ENCODE measurements at places on chromosomes 3 and 15. TPM values are rescaled to one million over a fixed set of nuclear protein-coding genes. Genes with fewer than 3 reads are reported as not detected.

GRCh38 chr3:135809021-135809634 lies 156.4 kb upstream of the PPP2R3A start:
- H3K4me3 ChIP-seq: no peak overlapping the region
- H3K4me1 ChIP-seq: no peaks in the 10 kb centered on the region

DNA sequence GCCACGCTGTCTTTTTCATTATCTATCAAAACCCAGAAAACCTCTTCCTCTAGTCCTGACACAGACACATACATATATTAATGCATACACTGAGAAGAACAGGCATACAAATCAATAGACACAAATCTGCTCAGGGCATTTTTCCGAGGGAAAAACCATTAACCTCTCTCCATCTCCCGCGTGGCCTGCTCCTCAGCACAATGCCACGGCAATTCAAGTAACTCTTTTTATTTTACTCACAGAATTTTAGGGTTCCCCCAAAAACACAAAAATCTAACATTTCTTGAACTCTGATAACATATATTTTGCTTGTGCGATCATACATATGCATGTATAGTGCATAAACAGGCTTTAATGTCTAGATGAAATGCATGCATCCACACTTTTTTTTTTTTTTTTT lies 110.8 kb upstream of the NSMCE3 start:
- H3K4me3 ChIP-seq: no peak overlapping the region
- no peak overlapping the region for H3K27ac ChIP-seq
- DNase-seq: no peak
- H3K4me1 ChIP-seq: no peaks in the 10 kb centered on the region
- no peaks in the 10 kb centered on the region for H3K27me3 ChIP-seq
- H3K36me3 ChIP-seq: no peaks in the 10 kb centered on the region

Gene IGDCC3
- not detected for total RNA-seq

DNA sequence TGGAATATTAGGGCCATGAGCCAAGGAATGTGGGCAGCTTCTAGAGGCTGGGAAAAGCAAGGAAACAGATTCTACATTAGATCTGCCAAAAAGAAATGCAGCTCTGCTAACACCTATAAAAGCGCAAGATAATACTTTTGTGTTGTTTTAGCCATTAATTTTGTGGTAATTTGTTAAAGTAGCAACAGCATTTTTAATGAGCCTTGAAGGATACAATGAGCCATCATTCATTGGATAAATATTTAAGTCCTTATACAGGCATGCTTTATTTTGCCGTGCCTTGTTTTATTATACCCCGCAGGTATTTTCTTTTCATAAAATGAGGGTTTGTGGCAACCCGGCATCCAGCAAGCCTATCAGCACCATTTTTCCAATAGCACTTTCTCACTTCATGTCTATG lies 15.0 kb downstream of the ARL14 start:
- no peaks in the 10 kb centered on the region for H3K27me3 ChIP-seq
- no peaks in the 10 kb centered on the region for H3K36me3 ChIP-seq
- no peak overlapping the region for H3K4me3 ChIP-seq
- no peak for DNase-seq

Gene GOLGA6L10
- 5.8 TPM for total RNA-seq

DNA sequence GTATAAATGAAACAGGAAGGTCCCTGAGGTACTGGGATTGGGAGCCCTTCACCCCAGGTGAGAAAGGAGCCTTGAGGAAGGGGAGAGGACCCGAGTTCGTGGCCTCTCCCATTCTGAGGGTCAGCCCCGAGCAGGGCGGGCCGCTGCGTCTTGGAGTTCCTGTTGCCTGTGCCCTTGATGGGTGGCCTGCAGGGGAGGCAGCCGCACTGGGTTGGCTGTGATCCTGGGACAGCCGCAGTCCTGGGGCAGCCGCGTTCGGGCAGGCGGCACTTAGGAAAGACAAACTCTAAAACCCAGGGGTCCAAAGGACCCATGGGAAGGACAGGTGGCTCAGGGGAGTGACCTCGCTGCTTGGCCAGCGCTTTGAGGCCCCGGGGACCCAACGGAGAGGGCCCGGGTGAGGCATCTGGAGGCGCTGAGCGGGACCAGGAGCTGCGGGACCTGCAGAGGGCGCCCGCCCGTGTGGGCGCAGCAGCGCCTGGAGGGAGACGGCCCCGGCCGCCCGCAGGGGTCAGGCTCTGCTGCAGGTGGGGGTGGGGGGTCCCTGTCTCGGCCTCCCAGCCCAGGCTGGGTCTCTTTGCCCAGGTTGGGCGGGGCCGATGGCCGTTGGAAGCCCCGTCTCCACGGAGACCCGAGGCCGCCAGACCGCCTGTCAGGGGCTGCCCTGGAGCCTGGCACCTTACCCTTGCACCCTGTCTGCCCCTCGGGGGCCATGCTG lies 65.1 kb downstream of the HMCES start:
- H3K36me3 ChIP-seq: no peaks in the 10 kb centered on the region
- H3K4me3 ChIP-seq: peak overlapping the region; percentile 46
- no peak overlapping the region for H3K27ac ChIP-seq
- H3K27me3 ChIP-seq: no peaks in the 10 kb centered on the region

- no peaks in the 10 kb centered on the region for H3K36me3 ChIP-seq
- H3K27ac ChIP-seq: no peak overlapping the region
- no peaks in the 10 kb centered on the region for H3K27me3 ChIP-seq
- DNase-seq: no peak
- H3K4me3 ChIP-seq: no peak overlapping the region
Measured at GRCh38 chr3:190414297-190414696, 26.3 kb downstream of the CLDN16 start.

Gene SPSB4
- total RNA-seq: not detected

DNA sequence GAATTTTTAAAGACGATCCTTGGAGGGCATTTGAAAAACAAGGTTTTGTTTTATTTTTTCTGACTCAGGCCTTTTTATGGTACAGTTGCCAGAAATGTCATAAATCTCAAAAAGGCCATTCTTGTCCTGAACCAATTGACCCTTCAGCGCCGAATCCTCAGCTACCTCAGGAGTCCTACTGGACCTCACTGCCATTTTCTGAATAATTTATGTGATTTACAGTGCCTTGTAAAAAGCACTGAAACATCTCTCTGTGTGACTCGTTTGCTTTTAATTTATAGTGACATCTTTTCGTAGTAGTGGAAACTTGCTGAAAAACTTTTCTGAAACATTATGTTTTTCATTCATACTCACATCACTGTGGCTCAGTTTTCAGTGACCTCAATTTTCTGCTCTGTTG lies 72.2 kb upstream of the ARL6 start:
- no peaks in the 10 kb centered on the region for H3K36me3 ChIP-seq
- no peak overlapping the region for H3K4me3 ChIP-seq
- DNase-seq: no peak
- H3K27ac ChIP-seq: no peak overlapping the region
- H3K4me1 ChIP-seq: no peaks in the 10 kb centered on the region

GRCh38 chr15:69718916-69719315 lies 266.3 kb downstream of the RPLP1 start:
- H3K27me3 ChIP-seq: no peaks in the 10 kb centered on the region
- H3K27ac ChIP-seq: peak overlapping the region; percentile 66
- H3K4me3 ChIP-seq: no peak overlapping the region
- H3K36me3 ChIP-seq: no peaks in the 10 kb centered on the region
- peaks cover 4% of the 10 kb centered on the region for H3K4me1 ChIP-seq

- no peak for DNase-seq
- no peaks in the 10 kb centered on the region for H3K4me1 ChIP-seq
- H3K4me3 ChIP-seq: no peak overlapping the region
- no peaks in the 10 kb centered on the region for H3K36me3 ChIP-seq
- H3K27me3 ChIP-seq: no peaks in the 10 kb centered on the region
Measured at GRCh38 chr3:132256989-132257388, 60.2 kb upstream of the ACP3 start.

Gene GOLGA8Q
- total RNA-seq: 5.1 TPM

Gene COL6A5
- not detected for total RNA-seq

Gene FANCD2OS
- total RNA-seq: not detected

DNA sequence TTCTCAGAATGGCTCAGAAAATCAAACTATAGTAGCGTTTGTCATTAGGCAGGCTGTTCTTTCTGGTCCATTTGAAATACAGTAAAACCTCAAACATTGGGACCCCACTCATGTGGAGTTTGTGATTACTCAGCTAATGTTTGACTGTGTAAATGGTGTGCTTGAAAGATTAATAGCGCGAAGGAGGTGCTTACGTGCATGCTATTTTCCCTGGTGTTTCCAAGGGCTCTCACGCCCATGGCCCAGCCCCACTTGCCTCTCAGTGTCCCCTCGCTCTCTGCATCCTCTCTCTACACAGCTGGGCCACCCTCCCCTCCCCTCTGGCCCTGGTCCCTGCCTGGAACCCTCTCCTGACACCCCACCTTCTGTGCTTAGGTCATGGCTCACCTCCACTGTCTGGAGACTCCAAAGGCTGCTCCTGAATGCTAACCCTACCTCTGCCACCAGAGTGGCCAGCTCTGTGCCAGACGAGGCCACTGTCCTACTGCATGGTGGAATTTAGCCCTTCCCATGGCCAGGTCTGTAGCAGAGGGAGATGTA lies 194.2 kb downstream of the PLCL2 start:
- no peaks in the 10 kb centered on the region for H3K4me1 ChIP-seq
- H3K27ac ChIP-seq: no peak overlapping the region
- no peaks in the 10 kb centered on the region for H3K27me3 ChIP-seq
- no peak overlapping the region for H3K4me3 ChIP-seq
- DNase-seq: no peak

Gene ELL3
- 76.1 TPM for total RNA-seq

DNA sequence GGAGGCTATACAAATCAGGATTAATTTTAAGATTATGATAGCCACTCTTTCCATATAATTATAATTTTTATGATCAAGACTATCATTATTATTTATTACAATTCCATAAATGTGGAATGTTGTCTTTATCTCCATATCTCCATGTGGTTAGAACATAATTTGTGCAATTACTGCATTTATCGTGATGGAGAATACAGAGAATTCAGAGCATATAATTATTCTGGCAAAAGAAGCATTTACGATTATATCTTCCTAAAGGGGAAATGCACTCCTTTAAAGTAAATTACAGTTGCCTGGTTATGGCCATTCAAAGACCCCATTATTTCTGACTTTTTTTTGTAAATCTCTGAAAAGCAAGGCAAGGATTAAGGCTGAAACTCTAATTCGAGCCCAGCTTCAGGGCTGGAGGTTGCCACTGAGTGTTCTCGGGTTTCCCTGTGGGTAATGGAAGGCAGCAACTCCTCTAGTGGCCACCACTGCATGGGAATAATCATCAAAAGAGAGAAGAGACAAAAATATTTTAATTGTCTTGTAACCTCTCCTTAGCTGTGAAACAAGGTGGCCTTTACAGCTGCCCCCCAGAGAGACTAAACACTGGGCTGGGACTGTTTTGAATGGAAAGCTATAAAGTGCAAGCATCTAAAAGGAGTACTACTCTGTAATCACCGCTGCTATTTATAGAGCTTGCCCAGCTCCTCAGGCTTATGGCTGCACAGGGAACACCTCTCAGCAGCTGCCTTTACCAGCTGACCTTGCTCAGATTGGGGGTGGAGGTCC lies 59.8 kb upstream of the PRTG start:
- no peak overlapping the region for H3K27ac ChIP-seq
- no peak overlapping the region for H3K4me3 ChIP-seq
- no peaks in the 10 kb centered on the region for H3K36me3 ChIP-seq
- no peaks in the 10 kb centered on the region for H3K27me3 ChIP-seq
- no peak for DNase-seq

GRCh38 chr3:193240436-193240849 lies 579 bp upstream of the PLAAT1 start:
- H3K27me3 ChIP-seq: no peaks in the 10 kb centered on the region
- H3K27ac ChIP-seq: no peak overlapping the region
- H3K4me1 ChIP-seq: no peaks in the 10 kb centered on the region
- no peak overlapping the region for H3K4me3 ChIP-seq
- no peak for DNase-seq

Gene FBXO45
- total RNA-seq: 5.7 TPM

Gene C3orf49
- total RNA-seq: not detected

Gene CHRD
- total RNA-seq: 0.53 TPM

DNA sequence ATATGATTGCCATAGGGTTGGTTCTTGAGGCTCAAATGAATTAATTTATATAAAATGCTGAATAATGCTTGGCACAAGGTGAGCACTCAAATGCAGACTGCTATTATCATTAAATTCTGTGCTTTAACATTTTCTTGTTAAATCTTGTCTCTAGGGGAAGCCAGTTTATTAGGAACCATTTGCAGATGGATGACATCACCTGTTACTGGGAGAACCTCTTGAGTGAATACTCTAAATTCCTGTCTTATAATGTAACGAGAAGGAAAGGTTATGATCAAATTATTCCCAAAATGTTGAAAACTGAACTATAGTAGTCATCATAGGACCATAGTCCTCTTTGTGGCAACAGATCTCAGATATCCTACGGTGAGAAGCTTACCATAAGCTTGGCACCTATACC lies 6.2 kb upstream of the TIMMDC1 start:
- H3K4me1 ChIP-seq: no peaks in the 10 kb centered on the region
- no peak for DNase-seq
- no peak overlapping the region for H3K27ac ChIP-seq

DNA sequence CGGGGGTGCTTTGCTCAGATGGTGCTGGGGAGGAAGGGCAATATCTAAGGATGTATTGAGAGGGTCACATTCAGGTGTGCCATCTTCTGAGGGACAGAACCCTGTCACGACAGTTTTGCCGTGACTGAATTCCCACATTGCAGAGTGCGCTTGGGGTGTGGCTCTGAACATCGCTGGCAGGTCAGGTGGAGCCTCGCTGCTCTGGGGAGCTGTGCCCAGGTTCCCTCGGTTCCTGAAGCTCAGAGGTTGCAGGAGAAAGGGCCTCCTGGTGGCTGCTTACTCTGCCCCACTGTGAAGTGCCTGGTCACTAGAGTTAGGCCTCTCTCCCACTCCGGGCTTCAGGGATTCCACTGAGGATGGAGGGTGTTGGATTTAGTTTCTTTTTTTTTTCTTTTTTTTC lies 51.5 kb downstream of the APBA2 start:
- no peak overlapping the region for H3K4me3 ChIP-seq
- H3K27me3 ChIP-seq: no peaks in the 10 kb centered on the region
- no peak overlapping the region for H3K27ac ChIP-seq
- no peaks in the 10 kb centered on the region for H3K4me1 ChIP-seq

DNA sequence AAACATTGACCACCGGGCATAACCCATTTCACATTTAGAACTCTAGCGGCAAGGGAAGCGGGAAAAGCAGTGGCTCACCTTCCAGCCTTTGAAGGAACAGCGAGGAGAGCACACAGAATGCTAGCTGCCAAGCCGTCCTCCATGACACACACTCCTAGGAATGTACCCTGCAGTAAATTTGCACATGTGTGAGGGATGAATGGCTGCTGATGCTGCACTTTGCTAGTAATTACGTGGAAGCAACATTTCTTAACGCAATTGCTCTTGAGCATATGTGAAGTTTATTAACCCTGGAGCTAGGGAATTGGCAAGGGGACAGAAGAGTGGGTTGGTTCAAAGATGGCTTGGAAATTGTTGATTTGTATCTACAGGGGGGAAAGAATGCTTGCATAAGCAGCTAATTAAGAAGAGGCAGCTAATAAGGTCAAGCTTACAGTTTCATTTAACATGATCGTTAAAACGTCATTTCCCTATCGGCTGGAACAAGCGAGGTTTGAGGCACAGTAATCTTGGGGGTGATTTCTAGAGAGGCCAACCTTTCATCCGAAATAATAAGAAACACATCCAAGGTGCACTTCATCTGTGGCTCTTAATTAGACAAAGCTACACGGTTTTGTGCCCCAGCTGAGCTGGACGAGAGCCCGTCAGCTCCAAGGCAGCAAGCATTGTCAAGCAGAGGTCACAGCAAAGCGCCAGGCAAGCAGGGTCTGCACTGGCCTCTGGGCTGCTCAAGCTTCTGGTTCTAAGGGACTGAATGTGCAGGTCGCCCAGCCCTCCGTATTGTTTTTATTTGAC lies 123.4 kb downstream of the CHSY1 start:
- no peaks in the 10 kb centered on the region for H3K36me3 ChIP-seq
- H3K27me3 ChIP-seq: no peaks in the 10 kb centered on the region
- peaks cover 18% of the 10 kb centered on the region for H3K4me1 ChIP-seq
- DNase-seq: no peak
- peak overlapping the region; percentile 77 for H3K27ac ChIP-seq
- H3K4me3 ChIP-seq: no peak overlapping the region

Gene TTLL13
- total RNA-seq: not detected

Gene SCG3
- total RNA-seq: 1.7 TPM
